AG09309 (cell line): ENCODE measurements at places on chromosomes 11 and 22.

- DNase-seq: no peak
Observed at GRCh38 chr11:129719037-129719436, 96.6 kb upstream of the TMEM45B start.

- no peak for DNase-seq
Observed at GRCh38 chr11:78733031-78733430, 158.4 kb upstream of the NARS2 start.

DNA sequence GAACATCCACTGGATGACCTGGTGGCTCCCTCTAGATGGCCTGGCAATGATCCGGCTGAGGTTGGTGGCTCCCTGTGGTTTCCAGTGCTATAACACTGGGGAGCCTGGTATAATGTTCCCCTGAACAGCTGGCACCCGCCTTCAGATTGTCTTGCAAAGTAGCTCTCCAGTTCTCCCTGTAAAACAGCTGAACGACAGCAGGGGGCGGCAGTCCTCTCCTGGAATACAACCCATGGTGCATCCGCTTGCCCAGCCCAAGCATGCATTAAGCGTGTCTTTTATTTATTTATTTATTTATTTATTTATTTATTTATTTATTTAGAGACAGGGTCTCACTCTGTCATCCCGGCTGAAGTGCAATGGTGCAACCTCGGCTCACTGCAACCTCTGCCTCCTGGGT lies 258.9 kb downstream of the BUD13 start:
- DNase-seq: no peak

DNA sequence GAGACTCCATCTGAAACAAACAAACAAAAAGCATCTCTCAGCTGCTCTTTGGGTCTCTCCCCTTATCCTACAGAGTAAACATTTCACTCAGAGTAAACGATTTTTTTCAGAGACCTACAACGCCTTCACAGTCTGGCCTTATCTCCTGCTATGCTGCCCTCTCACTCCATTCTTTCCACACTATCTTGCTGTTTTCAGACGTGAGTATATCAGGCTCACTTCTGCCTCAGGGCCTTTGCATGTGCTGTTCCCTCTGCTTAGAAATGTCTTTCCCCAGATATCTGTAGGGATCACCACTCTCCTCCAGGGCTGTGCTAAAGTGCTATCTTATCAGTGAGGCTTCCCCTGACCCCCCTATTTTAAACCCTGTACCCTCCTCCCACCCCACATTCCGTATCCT lies 6.5 kb downstream of the RIBC2 start:
- DNase-seq: no peak
